ENCODE measurements at places on chromosomes 5 and 9. TPM values are rescaled to one million over a fixed set of nuclear protein-coding genes. Genes with fewer than 3 reads are reported as not detected.

GRCh38 chr5:122480146-122480545 is 168.1 kb downstream of the SNCAIP start:
- no peak for DNase-seq

DNA sequence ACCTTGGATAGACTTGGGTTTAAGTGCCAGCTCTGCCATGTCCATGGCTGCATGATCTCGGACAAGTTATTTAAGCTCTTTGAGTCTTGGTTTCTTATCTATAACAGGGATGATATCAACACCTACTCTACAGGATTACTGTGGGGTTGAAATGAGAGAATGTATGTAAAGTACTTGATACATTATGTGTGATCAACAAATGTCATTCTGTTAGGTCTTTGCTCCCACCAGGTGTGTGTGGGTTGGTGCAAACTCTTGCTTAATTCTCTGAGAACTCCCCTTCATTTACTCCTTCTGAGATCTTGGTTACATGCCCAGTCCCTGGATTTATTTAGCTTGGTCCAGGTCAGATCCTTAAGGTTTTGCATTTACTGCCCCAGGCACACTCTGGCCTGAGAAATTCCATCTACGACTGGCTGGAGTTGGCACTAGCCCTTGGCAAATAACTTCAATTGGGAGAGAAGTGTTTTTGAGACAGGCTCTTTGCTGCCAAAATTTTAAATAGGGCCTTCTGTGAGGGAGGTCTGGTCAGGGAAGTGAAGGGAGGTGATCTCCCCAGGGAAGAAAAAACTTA is 63.5 kb upstream of the KLF9 start:
- DNase-seq: no peak

RNF180 gene
- 4.4 TPM for total RNA-seq

- peak; percentile 73 for DNase-seq
Measured at GRCh38 chr5:180050121-180050940, 21.2 kb downstream of the RNF130 start.

DNA sequence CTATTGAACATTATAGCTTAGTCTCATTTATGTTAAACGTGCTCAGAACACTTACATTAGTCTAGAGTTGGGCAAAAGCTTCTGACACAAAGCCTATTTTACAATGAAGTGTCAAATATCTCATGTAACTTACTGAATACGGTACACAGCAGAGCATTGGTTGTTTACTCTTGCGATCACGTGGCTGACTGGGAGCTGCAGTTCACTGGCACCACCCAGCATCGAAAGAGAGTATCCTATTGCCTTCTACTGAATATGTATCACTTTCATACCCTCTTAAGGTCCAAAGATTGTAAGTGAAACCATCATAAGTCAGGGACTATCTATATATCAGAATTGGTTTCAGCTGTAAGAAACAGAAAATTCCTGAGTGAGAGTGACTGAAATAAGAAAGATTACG is 42.6 kb upstream of the OSMR start:
- no peak for DNase-seq

GRCh38 chr9:91930475-91930874 is 19.6 kb downstream of the ROR2 start:
- DNase-seq: no peak

Measured in left lobe of liver (tissue), 2 donors.